Brain microvascular endothelial cell (primary cell): ENCODE measurements at places on chromosomes 16 and 17.

GRCh38 chr16:87700406-87701077 is 65.2 kb downstream of the KLHDC4 start:
- DNase-seq, result no peak

DNA sequence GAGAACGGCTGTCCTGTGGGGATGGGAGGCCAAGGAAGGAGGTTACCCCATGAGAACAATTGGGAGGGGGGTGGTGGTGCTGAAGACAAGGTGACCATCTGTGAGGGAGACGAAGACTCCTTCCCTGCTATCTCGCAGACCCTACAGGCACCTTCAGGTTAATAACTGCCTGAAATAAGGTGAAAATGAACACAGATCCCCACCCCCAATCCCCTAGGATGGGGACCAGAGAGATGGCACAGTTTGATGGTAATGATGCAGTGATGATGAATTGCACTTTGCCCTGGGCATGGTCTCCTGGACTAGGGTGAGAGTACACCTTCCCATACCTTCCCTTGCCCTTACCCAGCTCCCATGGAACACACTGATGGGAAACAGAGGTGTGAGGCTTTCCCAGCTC is 1.4 kb upstream of the NAE1 start:
- no peak for DNase-seq

DNA sequence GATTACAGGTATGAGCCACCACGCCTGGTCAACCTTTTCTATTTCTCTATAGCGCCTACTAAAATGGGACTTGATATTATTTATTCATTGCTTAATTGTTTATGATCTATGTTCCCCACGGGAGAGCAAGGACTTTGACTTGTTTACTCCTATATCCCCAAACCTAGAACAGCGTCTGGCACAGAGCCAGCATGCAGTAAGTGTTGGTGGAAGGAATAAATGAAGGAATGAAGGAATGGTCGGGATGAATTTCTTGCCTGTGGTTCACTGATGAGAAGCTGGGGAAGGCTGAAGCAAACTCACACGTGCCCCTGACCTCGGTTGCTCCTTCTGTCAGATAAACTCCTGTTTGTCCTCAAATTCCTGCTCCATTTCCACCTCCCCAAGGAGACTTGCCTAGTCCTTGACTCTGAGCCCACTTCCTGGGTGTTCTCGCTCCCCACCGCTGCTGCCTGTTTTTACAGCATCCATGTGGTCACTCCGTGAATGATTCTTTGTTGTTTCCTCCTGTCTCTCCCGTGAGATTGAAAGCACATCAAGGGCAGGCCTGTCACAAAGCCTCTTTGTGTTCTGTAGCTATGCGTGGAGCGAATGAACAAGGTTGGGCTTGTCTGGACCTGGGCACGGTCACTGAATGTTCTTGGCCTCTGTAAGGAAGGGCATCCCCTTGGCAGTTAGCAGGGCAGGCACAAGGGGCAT is 17.3 kb downstream of the C17orf100 start:
- DNase-seq, result no peak

DNA sequence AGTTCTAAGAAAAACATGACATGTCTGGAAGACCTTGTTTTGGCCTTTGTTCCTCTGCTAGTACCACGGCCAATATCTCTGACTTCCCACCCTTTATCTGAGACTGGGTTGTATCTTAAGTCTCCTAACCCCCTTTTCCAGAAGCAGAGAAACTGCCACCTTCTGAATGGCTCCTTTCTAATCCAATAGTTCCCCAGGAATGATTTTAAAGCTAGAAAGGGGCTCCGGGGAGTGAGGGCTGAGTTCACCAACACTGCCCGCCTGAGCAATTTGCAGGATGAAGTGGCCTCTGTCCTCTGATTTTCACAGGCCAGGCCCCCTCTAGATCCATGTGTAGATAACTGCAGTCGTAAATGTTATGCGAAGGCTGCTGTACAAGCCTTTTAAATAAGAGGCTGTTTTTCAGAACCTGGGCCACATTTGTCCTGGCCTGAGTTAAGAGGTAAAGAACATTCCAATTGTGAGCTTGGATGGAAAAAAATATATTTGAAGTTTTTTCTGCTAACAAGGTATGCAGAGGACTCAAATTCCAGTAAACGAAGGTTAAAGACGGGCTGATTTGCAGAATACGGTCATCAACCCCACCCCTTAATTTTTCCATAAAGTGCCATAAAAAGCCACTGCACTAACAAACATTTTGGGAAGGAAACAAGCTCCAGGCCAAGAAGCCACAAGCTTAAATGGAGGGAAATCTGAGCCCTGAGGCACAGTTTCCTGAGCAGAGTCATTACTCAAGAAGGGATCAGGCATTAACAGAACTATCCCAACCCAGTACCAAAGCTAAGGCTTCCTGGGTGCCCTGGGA is 117.0 kb upstream of the MAF start:
- no peak for DNase-seq

- DNase-seq, result no peak
Observed at GRCh38 chr17:74449773-74450172, 16.7 kb upstream of the CD300A start.

GRCh38 chr16:22141767-22142166 is 20.5 kb upstream of the SDR42E2 start:
- DNase-seq, result peak; percentile 31

DNA sequence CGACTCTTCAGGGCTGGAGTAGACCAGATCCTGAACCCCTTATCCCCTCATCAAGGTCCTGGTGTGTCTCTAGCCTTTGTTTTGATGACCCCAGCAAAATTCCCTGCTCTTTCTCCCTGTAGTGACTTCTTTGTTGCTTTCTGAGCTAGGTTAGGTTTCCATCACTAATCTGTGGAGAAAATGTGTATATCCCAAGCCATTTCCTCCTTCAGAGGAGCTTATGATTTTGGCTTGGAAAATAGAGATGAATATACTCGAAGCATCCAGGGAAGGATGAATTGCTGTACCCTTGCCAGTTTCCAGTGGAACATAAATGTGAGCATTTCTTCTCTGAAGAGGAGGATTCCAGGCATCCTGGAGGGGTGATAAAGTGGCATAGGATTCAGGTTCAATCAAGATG is 55.8 kb downstream of the KSR1 start:
- no peak for DNase-seq

DNA sequence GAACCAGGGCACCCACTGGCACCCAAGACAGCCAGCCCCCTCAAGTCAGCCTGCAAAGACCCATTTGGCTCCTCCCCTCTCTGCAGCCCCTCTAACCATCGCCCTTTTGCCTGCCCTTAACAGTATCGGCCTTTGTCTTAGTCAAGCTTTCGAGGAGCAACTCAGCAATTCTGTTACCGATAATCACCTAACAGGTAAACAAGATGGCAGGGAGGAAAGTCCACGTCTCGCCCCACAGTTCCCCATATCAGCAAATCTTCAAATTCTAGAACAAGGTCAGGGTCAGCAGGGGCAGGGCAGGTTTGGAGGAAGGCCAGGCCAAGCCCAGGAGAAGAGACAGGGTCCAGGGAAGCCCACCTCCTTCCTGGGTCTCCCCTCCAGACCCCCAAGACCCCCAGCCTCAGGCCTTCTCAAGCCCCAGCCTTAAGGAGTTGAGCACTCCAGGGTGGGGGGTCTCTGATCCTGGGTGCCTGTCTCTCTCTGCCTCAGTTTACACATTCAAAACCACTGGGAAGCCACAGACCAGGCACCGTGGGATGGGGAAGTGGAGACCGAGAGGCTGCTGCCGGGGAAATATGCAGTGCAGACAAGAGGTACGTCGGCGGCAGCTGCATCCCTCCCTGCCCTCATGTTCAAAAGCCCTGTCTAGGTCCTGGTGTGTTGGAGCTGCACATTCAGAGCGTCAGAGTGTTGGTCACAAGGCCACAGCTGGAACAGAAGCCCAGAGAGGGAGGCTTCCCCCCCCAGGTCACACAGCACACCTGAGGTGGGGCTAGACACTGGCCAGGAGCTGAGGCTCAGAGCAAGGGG is 3.9 kb upstream of the OSGIN1 start:
- no peak for DNase-seq

DNA sequence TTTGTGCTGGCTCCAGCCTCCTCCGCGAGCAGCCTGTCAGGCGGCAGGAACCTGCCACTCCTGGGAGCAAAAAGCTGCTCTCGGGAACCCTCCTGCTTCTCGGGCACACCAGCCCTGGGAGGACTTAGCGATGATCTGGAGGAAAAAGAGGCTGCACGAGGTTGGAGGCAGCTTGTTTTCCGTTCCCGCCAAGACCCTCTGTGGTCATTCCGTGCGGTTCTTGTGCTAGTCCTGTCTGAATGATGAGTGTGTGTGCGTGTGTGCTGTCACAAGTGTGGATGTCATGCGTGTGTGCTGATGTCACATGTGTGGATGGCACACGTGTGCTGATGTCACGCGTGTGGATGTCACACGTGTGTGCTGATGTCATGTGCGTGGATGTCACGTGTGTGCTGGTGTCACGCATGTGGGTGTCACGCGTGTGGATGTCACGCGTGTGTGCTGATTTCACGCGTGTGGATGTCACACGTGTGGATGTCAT is 150.0 kb downstream of the NPIPB11 start:
- DNase-seq, result no peak

- DNase-seq, result no peak
Observed at GRCh38 chr17:45828171-45828570, 16.5 kb upstream of the SPPL2C start.

GRCh38 chr17:35708951-35709350 is 22.5 kb upstream of the RASL10B start:
- DNase-seq, result no peak

GRCh38 chr16:81860287-81861266 is 81.5 kb downstream of the PLCG2 start:
- DNase-seq, result no peak

- peak; percentile 43 for DNase-seq
Observed at GRCh38 chr16:80599466-80599865, 58.7 kb downstream of the DYNLRB2 start.

DNA sequence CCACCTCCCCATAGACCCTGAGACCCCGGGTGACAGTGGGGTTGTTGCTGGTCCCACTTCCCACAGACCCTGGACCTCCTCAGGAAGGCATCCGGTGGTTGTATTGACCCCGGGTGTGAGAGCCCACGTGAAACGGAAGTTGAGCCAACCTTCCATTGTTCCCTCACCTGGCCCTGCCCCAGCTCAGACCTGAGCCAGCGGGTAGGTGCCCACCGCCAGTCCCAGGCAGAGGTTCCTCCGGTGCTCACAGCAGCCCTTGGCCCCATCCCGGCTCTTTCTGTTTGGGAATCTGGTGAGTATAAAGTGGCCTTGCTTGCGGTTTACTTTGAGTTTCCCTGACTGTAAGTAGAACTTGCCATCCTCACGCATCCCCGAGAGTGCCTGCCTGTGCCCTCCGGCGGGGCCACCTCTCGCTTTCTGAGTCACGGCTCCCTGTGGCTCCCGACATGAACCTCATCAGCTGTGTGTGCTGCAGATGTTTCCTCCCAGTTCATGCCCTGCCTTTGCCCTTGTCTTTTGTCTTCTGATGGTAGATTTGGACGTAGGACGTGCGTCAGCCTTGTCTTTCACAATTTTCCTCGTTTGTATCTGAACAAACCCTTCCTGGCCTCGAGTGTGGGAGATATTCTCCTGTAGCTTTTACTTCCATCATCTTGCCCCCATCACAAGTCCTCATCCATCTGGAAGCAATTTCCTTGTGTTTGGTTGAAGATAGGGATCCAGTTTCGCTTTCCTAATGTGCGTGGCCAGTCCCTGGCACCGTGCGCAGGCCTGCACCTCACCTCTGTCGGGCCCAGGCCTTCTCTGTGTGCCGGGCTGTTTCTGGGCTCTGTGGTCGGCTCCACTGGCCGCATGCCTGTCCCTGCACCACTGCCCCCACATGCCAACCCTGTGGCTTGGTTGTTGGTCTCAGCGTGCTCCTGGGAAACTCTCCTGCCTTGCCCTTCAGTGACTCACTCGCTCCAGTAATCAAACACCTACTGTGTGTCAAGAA is 76.0 kb downstream of the METRNL start:
- peak; percentile 68 for DNase-seq

DNA sequence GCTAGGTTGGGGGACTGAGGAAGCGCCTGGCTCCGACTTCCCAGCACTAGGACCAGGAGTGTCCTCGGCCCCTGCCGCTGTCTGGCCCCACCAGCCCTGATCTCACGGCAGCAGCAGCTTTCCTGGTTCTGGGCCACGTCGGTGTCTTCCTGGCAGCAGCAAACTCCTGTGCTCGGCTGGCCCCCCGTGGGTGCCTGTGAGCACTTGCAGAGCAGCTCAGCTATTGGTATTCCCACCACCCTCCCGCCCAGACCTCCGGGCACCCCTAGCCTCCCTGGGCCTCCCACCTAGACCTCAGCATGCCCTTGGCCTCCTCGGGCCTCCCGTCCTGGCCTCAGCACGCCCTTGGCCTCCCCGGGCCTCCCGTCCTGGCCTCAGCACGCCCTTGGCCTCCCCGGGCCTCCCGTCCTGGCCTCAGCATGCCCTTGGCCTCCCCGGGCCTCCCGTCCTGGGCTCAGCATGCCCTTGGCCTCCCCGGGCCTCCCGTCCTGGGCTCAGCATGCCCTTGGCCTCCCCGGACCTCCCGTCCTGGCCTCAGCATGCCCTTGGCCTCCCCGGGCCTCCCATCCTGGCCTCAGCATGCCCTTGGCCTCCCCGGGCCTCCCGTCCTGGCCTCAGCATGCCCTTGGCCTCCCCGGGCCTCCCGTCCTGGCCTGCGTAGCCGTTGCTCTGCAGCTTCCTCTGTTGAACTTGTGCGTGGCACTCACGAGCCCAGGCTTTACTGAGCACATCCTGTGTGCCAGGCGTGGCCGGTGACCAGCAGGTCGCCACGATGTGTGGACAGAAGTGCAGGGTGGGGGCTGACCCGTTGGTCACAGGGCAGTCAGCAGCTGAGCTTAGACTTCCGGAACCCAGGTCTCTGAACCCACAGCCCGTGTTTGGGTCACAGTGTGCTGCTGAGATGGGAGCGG is 51.8 kb upstream of the ACSF3 start:
- DNase-seq, result no peak

DNA sequence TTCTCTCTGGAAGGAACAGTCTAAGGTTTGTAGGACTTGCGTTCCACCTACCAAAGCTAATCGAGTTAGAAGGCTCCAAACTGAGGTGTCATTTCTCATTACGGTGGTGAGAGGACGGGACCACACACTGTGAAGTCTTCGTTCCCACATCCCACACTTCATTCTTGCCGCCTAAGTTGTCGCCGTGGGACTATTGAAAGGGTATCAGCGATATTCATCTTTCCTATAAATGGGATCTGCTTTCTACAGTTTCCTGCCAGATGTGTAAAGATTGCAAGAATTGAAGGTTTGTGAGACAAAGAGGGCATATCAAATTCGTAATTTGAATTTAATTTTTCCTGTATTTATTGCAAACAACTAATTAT is 608 bp upstream of the TRIM37 start:
- DNase-seq, result no peak

DNA sequence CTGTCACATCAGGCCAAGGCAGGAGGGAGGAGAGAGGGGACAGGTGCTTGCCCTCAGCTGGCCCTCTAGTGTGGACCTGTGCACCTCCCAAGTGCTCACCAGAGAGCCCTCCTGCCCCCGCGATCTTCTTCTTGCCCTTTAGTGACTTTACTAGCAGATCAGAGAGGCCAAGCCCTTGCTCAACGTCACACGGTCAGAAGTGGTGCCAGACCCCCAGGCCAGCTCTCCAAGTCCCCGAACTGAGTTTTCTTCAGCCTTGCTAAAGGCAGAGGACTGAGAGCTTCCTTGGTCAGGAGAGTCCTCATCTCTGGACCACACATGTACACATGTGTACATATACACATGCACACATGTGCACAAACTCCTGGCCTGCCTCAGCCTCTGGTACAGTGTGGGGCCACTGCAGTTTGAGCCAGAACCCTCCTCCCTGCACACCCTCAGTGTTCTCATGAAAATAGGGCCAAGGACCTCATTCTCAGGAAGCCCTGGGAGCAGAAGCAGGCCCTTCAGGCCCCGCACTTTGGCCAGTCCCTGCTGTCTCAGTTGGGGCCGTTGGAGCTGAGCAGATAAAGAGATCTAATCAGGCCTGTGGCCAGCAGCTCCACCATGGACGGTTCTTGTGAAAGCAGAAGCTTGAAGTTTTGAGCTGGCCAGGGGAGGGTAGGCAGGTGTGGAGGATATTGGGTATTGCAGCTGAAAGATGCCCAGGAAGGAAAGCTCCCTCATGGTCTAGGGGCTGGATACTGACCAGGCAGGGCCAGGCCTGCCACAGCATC is 7.4 kb upstream of the EPX start:
- DNase-seq, result no peak
